CD4-positive, alpha-beta T cell treated with Interleukin-17A for 4 hours (primary cell): ENCODE measurements at places on chromosomes 3 and 15.

GRCh38 chr3:74315291-74315690, 299.2 kb downstream of the CNTN3 start:
- DNase-seq = no peak

DNA sequence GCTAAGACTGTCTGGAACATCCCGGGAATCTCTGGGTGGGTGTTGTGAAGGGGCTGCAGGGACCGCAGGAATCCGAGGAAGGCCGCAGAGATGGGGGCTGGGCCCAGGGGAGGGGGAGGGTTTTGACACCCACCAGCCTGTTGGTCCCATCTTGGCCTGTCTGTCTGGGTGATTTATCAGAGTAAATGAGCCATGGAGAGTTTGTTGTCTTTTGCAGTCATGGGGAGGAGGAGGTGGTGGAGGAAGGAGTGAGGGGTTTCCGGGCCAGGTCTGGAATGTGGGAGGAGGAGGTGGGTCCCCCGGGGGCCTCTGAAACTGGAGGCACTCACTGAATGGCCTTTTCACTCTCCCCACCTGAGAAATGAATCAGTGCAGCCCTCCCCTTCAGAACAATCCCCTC, 11.5 kb downstream of the SEMA3F start:
- DNase-seq = no peak

DNA sequence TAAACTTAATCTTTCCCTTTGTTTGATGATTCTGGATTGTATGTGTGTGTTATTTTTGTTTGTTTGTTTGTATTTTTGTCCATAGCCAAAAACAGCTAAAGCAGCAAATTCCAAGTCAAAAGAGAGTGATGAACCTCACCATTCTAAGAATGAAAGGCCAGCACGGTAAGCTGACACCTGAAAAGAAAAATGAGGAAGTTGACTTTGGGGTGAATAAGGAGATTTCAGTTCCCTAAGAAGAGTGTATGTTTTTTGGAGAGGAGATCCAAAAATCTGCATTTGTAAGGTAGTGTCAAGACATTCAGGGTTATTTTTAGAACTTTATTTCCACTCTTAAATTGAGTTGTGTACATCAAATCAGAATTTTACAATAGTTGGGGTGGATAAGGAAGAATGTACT, 52.3 kb upstream of the UTS2B start:
- DNase-seq = no peak

GRCh38 chr15:52699457-52699856, 20.3 kb upstream of the ATOSA start:
- no peak for DNase-seq

- no peak for DNase-seq
These were observed 136.9 kb upstream of the GBE1 start for GRCh38 chr3:81898336-81898735.

DNA sequence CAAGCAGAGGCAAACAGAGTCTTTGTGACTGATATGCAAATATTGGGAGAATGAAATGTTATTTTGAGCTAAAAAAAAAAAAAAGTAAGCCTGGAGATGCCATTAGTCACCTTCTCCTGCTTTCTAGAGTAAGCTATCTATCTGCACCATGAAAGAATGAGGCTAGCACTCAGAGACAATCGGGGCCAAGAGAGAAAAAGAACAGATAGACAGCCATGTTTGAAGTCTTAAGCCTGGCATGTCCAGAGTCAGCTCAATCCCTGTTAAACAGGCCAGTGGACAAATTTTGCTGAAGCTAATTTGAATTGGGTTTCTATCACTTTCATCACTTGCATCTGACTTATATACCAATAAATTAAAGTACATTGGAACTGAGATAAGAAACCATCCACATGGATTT, 204.4 kb downstream of the SLC9A9 start:
- DNase-seq = no peak

DNA sequence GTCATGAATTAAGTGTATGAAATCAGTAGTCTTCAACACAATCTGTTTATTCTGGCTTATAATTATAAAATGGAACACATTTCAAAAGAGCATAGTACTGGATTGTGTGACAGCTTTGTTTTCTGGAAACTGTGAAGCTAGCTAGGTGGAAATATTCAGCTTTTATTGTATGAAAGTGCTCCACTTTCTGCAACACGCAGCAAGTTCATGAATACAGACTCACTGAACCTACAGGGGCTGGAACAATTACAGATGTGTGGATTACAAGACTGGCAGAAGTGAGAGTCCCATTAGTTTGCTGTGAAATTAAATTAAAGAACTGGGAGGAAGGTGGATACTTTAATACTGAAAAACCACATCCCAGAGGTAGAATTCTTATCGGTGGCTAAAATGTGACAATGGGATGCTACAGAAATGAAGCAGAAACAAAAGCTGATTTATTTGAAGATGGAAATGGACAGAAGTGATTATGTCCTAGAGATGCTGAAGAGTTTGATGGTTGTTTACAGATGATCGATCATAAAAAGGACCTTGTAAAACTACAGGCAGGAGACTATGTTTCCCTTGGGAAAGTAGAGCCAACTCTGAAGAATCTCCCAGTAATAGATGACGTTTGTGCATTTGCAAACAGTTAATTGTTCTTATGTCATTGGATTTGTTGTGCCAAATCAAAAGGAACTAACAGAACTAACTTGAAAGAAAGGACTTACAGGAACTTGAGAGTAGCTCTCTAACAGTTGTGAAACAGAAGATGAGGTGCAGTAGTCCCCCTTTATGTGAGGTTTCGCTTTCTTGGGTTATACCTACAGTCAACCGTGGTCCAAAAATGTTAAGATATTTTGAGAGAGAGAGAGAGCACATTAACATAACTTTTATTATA, 15.7 kb downstream of the TF start:
- no peak for DNase-seq

- DNase-seq = peak; percentile 62
These were observed 9.7 kb downstream of the PLA2G4D start for GRCh38 chr15:42084465-42085235.

DNA sequence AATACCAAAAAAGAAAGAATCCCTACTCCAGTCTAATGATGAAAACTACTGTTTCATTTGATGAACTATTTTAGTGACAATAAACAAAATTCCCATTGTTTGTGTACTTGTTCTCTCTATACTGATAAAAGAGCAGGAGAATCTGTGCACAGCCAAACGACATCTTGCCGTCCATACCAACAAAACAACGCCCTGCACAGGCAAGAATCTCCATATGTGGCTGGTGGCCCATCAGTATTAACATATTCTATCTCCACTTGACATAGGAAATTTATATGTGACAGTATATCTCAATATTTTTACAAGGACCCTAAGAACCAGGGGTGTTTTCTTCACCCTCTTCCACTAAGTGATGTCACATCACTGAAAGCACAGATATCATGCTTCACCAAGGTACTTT, 279.5 kb downstream of the ULK4 start:
- no peak for DNase-seq

- DNase-seq = no peak
These were observed 56.8 kb downstream of the CMSS1 start for GRCh38 chr3:99874237-99875002.

- no peak for DNase-seq
These were observed 23.0 kb upstream of the MEF2A start for GRCh38 chr15:99542828-99543227.

GRCh38 chr3:27629366-27629765, 92.8 kb downstream of the EOMES start:
- DNase-seq = no peak

- DNase-seq = no peak
These were observed 85.7 kb downstream of the TBL1XR1 start for GRCh38 chr3:177111541-177111949.

DNA sequence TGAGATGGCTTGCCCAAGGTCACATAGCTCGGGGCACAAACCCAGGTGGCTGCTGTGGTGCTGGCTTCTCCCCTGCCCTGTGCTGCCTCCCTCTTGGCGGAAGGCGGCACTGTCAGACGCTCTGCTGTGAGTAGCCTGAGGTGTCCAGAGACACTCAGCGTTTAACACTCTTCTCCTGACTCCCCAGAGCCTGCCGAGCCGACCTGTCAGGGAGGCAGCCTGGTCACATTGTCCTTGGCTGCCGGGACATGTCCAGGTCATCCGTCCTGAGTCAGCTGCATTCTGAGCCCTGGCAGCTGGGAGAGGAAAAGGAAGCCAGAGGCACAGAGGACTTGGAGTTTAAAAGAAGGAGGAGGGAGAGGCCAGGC, 4.7 kb downstream of the LMAN1L start:
- no peak for DNase-seq

- DNase-seq = no peak
These were observed 138.0 kb downstream of the DUT start for GRCh38 chr15:48469271-48469670.

GRCh38 chr3:128496019-128496601, 3.1 kb upstream of the GATA2 start:
- no peak for DNase-seq

DNA sequence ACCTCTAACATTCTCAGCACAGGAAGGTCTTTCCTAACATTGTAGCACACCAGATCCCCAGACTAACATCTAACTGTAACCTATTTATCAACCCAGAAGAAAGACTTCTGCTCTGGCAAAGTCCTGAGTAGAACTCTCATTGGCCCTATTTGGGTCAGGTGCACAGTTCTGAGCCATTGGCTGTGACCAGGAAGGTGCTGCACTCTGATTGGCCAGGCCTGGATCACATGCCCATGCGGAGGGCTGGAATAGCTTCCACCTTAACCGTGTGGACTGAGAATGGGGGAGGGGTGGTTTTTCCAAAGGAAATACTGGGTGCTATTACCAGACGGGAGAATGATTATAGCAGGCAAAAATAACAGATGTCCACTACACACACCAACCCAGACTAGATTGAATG, 11.5 kb downstream of the FEZF2 start:
- no peak for DNase-seq
